Stimulated activated CD4-positive, alpha-beta T cell treated with anti-CD3 and anti-CD28 coated beads, Interleukin-1b, Interleukin-23, amount 100 ng/mL, for 4 hours (primary cell): ENCODE measurements at places on chromosomes 13 and 19.

DNA sequence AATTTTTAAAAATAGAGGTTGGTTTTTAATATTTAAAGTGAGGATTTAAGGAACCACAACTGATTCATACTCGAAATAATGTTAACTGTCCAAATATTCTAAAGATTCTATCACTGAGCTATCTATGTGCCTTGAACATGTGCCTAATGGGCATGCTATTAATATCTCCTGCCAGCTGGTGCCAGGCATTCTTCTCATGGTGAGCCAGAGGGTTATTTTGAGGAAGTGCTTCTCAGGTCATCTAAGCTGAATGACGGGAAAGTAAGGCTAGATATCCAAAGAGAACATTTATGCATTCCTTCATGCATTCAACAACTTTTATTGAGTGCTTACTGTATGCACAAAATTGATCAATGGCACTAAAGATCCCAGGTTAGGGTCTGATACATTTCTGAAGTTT lies 138.2 kb downstream of the PIBF1 start:
- no peak for DNase-seq

DNA sequence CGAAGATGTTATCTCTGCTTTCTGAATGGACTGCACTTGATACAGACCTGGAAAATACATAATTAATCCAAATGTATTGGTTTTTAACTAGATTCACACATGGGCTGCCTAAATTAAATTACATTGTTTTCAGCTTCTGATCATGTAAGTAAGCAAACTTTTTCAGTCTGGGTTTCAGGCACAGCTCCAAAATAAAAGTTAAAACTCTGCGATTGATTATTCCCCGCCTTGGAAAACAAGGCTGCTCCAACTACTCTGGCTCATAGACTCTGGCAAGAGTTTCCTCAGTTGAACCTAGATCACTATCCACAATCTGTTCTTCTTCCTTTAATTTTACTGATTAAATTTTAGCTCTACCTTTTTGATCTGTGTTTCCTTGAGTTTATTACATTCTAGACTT lies 526.0 kb upstream of the SPRY2 start:
- DNase-seq = no peak

DNA sequence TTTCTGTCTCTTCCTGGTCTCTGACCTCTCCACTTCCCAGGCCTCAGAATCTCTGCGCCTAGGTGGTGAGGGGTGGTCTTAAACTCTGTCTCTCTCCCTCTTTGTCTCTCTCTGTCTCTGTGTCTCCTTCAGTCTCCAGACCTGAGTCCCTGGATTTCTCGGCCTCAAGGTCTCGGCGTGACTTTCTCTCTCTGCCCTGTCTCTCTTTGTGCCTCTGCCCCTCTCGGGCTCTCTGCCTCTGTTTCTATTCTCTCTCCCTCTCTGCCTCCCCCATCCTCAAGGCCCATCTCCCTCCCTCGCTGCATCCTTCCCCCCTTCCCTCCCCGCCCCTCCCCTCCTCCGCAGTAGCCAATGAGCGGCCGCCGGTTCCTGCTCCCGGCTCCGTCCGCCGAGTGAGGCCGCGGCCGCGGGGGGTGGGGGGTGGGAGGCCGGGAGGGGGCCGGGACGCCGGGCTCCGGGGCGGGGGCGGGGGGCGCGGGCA lies at the start of gene CACNG7:
Gene CACNG7 (plus strand): TSS at position 344 of the 481 bp plus-strand sequence. CDS start 3,554 bp downstream, outside the sequence.
- DNase-seq = no peak

DNA sequence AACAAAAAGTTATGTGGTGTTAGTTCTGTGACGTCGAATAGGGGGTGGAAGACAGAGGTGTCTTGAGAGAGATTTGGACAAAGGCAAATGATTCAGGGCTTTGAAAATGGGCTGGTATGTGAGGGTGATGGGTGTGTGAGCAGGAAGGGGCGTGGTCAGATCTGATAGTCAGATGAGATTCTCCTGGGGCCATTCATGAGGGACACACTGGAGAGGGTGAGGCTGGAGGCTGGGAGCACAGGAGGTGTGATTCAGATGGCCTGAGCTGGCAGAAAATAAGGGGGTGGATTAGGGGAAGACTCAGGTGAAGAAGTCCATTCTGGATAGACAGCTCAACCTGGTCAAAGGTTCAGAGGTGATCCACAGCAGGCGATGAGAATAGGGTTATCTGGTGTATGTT lies 28.0 kb downstream of the CYP4F22 start:
- no peak for DNase-seq

DNA sequence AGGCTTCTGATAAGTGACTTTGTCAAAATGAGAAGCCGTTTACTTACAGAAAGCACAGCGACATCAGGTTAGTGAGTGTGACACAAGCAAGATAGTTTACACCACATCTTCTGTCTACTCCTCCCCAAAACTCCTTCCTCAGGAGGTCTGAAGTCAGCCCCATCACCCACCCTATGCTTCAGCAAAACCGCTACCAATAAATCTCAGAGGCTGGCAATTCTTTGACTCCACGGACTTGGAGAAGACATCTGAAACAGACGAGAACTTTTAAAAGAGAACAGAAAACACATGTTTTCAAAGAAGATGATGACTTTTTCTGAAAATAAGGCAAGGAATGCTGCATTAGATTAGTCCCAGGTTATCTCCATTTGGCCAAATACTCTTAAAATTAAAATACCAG lies 261.1 kb downstream of the TBC1D4 start:
- no peak for DNase-seq

GRCh38 chr13:99218969-99219368 lies 18.3 kb downstream of the UBAC2 start:
- DNase-seq = no peak

DNA sequence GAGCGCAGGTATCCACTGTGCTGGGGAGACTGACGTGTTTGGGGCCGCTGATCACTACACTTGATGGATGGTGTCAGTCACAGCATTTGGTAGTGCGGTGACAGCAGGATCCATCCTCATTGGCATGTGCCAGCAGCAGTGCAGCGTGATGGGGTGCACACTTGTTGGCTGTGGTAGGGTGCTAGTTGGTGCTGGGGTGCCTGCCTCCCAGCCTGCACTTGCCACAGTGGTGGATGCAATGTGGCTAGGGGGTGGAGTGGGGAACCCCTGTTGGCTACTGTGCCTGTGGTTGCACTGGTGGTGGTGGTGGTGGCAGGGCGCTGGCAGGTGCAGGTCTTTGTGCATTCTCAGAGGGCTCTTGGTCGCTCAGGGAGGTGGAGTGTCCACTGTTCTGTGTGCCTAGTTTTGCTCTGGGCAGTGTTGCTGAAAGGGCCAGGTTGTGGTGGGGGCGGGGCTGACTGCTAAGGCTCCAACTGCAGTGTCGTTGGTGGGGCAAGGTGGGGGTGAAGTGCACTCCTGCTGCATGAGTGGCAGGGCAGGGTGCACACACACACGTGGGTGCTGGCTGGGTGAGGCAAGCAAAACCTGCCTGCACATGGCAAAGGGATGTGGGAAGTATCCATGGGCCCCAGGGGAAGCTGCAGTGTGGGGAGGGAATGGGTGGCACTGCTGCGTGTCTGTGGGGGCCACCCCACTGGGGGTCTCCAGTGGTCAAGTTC lies 84.8 kb downstream of the ZMYM2 start:
- no peak for DNase-seq

DNA sequence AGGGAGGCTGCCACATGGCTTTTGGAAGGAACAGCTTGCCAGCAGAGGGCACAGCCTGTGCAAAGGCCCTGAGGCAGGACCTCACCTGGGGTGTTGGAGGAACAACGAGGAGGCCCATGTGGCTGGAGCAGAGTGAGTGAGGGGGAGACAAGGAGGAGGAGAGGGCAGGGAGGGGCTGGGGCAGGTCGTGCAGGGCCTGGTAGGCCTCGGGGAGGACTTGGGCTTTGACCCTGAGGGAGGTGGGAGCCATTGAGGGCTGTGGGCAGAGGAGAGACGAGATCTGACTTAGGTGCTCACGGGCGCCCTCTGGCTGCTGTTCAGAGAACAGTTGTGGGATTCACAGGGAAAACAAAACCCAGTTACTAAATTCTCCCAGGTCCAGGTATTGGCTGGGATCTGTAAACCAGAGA lies 25.2 kb downstream of the ZNRF4 start:
- DNase-seq = peak; percentile 25

- no peak for DNase-seq
These were observed 218.2 kb upstream of the SLC10A2 start for GRCh38 chr13:103284466-103284865.

DNA sequence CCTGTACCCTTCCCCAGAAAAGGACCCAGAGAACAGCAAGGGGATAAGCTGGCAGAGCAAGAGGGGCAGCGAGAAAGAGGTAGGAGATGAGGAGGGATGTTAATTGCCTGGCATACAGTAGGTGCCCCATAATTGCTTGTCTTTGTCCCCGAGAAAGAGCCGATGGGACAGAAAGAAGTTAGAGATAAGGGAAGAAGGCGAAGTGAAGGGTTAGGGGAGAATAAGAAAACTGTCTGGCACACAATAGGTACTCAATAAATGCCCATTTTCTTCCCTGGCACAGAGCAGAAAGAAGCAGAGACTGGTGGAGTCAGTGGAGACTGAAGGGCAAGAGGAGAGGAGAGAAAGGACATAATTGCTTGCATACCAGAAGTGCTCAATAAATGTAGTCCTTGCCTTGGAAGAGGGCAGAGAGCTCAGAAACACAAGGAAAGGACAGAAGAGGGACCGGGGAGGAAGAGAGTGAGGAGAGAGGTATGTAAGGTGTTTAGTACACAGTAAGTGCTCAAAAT lies 15.9 kb downstream of the JOSD2 start:
- no peak for DNase-seq

- DNase-seq = no peak
These were observed 6.5 kb upstream of the MFSD12 start for GRCh38 chr19:3563709-3564524.

- DNase-seq = no peak
These were observed 26.5 kb downstream of the NUMBL start for GRCh38 chr19:40663695-40664692.

DNA sequence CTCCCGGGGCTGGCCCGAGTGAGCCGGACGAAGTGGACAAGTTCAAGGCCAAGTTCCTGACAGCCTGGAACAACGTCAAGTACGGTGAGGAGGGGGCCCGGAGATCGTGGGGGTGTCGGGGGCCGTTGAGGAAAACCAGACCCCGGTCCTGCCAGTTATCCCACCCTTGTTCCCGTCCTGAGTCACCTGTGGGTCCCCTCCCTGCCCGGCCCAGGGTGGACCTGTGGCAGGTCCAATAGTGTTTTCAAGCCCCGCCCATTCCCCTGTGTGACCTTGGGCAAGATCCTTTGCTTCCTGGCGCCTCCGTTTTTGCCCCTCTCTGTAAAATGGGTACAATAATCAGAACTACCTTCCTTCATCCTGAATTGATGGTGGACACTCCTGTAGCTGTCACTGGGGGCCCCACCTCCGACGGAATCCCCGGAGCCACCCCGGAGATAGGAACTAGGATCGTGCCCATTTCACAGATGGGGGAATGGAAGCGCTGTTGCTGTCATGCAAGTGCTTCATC lies 593 bp downstream of the ATG4D start:
- DNase-seq = no peak

DNA sequence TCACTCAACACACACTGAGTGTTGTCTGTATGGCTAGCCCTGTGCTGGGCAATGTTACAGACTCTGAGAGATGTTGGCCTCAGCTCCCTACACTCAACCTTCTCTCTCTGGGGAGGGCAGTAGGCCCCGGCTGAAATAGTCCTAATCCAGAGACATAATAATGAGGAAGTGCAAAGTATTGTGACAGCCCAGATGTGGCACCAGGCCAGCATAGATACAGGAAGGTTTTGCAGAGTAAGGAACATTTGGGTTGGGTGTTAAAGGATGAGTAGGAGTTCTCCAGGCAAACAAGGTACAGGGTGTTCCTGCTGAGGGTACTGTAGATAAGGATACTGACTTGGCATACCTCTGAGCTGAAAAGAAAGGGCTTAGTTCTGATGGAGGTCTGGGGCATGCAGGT lies 2.4 kb downstream of the LIN7B start:
- no peak for DNase-seq

- no peak for DNase-seq
These were observed 3.7 kb downstream of the CDC34 start for GRCh38 chr19:535017-535835.

- DNase-seq = no peak
These were observed 554.1 kb downstream of the DACH1 start for GRCh38 chr13:71312923-71313322.

GRCh38 chr13:62320129-62321108 lies 904.8 kb upstream of the PCDH20 start:
- no peak for DNase-seq

DNA sequence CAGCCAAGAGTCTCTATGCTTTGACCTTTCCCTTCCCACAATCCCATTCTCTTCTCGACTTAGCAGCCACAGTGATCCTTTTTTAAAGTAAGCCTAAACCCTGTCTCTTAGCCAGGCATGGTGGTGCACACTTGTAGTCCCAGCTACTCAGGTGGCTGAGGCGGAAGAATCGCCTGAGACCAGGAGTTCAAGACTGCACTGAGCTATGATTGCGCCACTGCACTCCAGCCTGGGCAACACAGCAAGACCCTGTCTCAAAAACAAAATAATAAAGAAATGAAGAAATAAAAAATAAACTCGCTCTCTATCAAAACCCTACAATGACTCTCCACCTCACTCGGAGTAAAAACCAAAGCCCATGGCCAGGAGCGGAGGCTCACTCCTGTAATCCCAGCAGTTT lies 14.7 kb downstream of the TEX101 start:
- no peak for DNase-seq

DNA sequence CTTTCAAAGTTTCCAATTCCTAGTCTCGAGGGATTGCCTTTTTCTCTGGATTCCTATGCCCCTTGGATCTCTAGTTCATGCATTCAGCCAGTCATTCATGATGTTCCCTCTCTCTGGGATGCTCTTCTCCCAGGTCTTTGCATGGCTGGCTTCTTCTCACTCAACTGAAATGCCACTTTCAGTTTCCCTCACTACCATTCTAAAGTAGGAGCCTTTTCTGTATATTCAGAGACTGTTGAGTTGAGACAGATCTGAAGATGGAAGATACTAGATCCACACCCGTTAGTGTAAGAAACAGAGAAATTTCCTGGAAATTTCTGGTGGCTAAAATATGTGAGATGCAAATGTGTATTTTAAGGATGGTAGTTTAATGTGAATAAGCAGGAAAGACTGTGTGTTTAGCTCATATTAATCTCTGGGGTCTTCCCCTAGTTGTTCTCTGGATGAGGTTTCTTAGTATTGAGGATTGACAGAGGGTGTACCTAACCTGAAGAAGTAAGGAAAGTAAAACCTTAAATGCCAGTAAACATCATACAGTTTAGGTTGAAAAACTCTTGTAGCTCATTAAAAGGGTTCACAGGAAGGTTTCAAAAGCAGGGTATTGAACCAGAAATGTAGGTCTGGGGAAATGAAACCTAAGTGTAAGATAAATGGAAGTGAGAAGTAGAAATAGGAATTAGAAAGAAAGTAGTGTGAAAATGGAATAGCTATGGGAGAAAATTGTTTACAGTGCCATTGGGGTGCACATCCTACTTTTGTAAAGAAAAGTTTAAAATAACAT lies 331.3 kb downstream of the NDFIP2 start:
- no peak for DNase-seq

DNA sequence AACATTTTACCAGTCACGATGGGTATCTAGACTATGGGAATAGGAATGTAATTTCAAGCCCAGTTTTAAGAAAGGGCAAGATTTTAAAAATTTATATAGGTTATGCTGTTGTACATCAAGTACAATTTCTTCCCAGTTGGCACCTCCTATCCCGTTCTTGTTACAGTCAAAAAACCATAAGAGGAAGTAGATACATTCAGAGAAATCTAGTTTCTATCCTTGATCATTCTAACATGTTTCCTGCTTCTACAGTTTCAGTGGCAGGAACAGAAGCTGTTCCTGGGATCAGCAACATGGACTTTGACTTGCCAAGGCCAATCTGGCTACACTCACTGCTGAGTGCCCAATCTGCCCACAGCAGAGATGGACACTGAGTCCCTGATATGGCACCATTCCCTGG lies 14.7 kb upstream of the FPR3 start:
- no peak for DNase-seq

GRCh38 chr19:8036434-8037099 lies 16.0 kb upstream of the CCL25 start:
- no peak for DNase-seq

- DNase-seq = no peak
These were observed 63.6 kb upstream of the NFIC start for GRCh38 chr19:3302755-3303154.
